ENCODE measurements at places on chromosomes 13 and 19. TPM values are rescaled to one million over a fixed set of nuclear protein-coding genes. Genes with fewer than 3 reads are reported as not detected.

TMPRSS9 gene
- not detected for total RNA-seq

SPRYD7 gene
- total RNA-seq = 10.4 TPM

ZNF560 gene
- total RNA-seq = not detected

WDR88 gene
- total RNA-seq = 1.3 TPM

SIGLECL1 gene
- not detected for total RNA-seq

TMEM150B gene
- not detected for total RNA-seq

KLK4 gene
- total RNA-seq = 0.64 TPM

SIGLEC7 gene
- not detected for total RNA-seq
